LoVo (cell line): ENCODE measurements at places on chromosomes 12 and 14.

- no peak for DNase-seq
Observed at GRCh38 chr12:1949771-1950470, 31.5 kb upstream of the CACNA2D4 start.

DNA sequence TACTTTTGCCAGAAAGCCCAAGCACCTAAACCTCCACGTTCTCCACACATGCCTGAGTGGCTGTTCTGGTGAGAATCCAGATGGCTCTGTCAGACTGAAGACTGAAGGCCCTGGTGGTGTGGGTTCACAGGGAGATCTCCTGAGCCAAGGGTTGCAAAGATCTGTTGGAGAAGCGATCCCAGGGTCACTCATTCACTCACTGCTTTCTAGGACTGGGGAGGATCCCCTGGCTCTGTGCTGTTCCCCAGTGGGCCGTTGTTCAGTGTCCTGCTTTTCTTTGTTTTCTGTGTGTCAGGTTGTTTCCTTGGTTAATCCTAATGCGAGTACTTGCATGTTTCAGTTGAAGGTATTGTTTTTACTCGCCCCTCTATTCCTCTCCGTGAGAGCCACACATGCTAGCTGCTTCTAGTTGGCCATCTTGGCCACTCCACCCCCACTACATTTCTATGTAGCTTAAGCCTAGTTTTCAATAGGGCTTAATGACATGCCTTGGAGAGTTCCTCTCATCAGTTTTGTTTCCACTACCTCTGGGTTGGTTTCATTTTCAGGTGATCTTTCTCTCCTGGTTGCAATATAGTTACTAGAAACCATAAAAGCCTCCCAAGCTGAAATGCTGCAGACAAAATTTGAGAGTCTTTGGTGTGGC is 144.5 kb upstream of the SLC38A2 start:
- no peak for DNase-seq

GRCh38 chr14:30015489-30015888 is 87.8 kb upstream of the PRKD1 start:
- no peak for DNase-seq

DNA sequence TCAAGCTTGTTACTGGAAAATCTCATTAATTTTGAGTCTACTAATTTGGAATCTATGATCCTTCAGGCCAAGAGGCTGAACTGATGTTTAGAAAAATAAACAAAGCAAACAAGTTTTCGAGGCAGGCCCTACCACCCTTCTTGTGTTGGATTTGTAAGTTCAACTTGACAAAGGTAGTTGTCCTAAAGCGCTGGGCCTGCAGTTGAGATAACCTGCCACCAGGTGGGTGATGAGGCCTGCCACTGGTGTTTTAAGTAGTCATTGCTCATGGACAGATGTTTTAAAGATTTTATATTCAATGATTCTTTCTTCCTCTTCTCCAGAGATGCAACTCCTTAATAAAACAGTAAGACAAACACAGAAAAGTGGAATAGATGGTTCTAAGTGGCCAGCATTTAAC is 19.4 kb downstream of the ACVRL1 start:
- peak; percentile 64 for DNase-seq

- DNase-seq, result peak; percentile 9
Observed at GRCh38 chr12:110760204-110760609, 17.5 kb upstream of the PPP1CC start.

- no peak for DNase-seq
Observed at GRCh38 chr12:48027183-48028002, 23.1 kb upstream of the COL2A1 start.

DNA sequence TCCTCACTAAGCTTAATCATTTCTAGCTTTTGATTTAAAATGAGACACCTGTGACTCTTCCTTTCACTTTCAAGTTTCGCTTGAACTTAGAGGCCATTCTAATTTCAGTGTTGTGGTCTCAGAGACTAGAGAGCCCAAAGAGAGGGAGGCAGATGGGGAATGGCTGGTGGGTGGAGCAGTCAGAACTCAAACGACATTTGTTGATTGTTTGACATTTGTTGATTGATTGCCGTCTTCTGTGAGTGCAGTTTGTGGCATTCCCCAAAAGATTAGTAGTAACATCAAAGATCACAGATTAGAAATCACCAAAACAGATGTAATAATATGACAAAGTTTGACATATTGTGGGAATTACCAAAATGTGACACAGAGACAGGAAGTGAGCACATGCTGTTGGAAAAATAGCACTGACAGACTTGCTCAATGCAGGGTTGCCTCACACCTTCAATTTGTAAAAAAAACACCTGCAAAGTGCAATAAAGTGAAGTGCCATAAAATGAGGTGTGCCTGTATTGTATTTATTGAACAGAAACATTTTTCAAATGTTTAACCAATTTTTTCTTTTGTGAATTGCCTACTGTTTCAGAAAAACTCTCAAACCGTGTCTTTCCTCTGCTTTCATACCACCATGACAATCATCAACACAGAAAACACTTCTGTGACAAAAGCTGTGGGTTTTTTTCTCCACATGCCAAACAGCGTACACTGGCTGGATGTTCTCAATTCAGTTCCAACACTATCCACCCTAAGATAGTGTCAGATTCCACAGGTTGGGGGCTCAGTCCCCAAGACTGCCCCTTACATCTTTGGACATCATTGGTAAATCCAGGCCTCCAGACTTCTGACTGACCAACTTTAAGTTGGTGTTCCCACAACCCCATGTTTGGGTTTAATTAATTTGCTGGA is 376.3 kb upstream of the RGS6 start:
- DNase-seq, result peak; percentile 11

DNA sequence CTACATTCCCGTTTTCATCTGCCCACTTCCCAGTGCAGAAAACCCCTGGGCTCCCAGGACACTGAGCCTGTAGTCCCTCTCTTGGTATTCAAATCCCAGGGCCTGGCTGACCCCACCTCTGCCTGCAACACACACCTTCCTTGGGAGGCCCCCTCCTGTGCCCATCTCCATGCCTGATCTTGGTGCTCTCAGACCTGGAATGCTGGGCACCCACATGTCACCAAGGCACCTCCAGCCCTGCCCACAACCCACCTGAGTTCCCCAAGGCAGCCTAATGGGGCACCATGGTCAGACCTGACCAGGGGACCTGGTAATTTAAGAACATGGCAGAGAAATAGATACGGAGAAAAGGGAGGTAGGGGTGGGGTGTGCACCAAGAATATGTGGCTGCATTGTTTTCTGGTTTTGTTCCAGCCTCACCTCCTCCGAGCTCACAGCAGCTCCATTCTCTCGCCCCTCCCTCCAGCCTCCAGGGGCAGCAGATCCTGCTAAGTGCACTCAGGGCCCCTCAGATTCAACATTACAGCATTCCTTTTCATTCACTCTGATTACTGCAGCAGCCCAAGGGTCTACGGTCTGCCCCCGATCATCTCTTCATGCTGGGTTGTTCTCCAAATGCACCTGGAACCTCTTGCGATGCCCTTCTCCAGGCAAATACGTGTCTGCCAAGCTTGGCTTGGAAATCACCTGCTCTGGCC is 9.2 kb upstream of the HSP90AA1 start:
- DNase-seq, result no peak

- DNase-seq, result no peak
Observed at GRCh38 chr12:7439579-7440505, 4.1 kb downstream of the CD163L1 start.

- no peak for DNase-seq
Observed at GRCh38 chr14:90168425-90169105, 87.8 kb upstream of the PSMC1 start.

- DNase-seq, result peak; percentile 82
Observed at GRCh38 chr12:79737875-79738718, 47.3 kb upstream of the PAWR start.

GRCh38 chr12:111046896-111047295 is 126.5 kb upstream of the MYL2 start:
- DNase-seq, result no peak

GRCh38 chr12:96402061-96402460 is 1.8 kb upstream of the CDK17 start:
- no peak for DNase-seq

DNA sequence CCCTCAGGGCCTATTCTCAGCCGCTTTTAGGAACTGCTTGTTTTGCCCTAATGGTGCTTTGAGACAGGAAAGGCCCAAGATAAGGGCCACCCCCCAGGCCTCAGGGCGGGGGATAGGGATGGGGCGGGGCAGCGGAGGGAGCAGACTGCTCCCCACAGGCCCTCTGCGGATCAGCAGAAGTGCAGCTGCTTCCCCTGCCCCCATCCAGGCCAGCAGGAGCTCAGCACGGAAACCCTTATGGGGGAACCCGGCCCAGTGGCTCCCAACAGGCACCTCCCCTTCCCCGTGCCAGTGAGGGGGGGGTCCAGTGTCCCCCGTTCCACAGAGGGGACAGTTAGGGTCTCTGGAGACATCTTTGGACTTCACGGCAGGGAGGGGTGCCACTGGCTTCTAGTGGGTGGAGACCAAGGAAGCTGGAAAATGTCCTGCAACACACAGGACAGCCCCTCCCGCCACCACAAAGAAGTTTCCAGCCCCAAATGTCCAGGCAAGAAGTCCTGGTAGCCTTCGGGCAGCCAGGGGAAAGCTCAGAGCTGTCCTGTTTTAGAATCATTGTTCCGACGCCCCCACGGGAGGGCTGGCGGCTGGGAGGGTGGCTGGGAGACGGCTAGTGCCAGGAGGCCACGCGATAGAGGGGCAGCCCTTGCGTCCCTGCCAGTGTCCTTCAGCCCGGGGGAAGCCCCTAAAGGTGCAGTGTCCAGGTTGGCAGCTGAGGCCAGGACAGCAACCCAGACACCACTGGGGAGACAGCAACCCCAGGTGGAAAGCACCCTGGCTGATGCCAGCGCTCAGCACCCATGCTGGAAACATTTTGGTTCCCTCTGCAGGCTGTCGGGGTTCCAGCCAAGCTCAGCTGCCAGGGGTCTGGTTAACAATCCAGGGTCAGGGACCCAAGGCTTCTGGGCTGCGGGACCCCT is 10.4 kb upstream of the GPR132 start:
- DNase-seq, result no peak

GRCh38 chr12:57525615-57526383 is 3.2 kb downstream of the MBD6 start:
- DNase-seq, result no peak
